Stimulated activated CD8-positive, alpha-beta memory T cell treated with anti-CD3 and anti-CD28 coated beads, Interleukin-15, amount 100 ng/mL, for 4 hours (primary cell): ENCODE measurements at places on chromosomes 13 and 19.

GRCh38 chr13:50280441-50280937 lies 265.2 kb downstream of the KCNRG start:
- no peak for DNase-seq

DNA sequence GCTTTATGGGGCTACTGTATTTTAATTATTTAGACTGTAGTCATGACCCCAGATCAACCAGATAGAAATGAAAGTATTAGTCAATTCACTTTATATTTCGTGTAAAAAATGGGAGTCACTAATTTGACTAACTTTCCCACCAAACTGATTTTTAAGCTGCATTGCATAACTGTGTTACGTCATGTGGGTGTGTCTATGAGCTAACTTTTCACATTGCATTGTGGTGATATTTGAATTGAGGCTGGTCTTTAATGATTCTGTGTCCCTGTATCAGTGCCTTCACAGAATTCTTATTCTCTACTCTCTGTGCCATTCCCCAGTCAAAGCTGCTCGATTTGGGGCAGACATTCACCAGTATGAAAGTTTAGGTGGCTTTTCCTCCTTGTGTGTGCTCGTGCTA lies 172.7 kb upstream of the MAB21L1 start:
- no peak for DNase-seq

DNA sequence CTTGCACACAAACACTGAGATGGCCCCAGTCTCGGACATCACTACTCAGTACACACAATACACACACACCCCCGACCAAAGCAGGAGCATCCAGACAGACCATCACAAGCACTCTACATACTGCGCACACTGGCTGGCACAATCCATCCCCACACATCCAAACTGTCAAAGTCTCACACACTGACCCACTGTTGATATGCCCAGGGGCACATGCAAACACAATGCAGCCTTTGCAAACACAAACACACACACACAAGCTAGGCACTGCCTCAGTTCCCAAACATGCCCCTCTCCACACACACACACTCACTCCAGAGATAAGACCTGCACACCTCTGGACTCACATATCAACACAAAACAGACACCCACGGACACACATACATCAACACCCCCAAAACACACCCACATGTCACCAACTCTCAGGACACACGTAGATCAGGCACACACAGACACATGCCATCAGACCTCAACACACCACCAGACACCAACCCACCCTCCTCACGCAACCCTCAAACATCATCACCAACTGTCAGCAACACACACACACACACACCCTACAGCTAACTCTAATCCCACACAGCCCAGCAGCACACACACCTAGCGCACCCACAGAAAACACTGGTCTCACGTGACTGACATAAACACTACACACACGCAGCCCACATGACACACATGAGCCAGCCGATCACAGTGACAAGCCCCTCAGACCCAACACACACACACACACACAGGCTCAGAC lies 1.9 kb downstream of the BBC3 start:
- no peak for DNase-seq

- DNase-seq = no peak
Measured at GRCh38 chr19:29446361-29446760, 79.4 kb upstream of the VSTM2B start.

DNA sequence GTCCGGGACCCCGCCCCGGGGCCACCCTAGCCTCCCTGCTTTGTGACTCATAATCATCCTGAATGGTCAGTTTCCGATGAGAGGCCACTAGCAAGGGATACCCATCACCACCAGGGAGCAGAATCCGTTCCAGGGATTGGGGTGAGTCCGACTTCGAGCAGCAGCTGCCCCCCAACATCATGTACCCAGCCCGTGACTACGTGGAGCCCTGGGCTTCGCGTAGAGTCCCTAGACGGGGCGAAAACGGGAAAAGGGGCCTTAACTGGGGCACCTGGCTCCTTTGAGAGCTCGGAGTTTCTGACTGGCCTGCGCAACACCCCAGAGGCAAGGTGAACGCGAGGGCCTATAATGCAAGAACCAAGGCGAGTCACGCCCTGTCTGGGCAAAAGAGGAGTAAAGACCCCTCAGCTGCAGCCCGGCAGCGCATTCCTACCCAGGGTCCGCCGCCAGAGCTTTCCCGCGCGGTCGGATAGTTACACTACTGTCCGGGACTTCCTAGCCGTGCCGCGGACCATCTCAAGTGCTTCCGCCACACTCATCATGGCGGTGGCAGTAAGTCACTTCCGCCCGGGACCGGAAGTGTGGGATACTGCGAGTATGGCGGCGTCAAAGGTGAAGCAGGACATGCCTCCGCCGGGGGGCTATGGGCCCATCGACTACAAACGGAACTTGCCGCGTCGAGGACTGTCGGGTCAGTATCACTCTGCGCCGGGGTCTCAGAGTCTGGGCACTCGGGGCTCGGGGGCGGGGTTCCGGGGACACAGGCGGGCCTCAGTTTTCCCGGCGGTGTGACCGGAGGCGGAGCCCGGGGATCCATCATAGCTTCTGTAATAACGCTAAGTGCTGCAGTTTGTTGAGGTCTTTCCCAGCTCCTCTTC lies at the start of gene NDUFA13:
Gene NDUFA13, plus strand, starts transcription at position 584 of the 878 bp plus-strand sequence. Its CDS starts 14 bp downstream, at position 598.
- peak; percentile 86 for DNase-seq

GRCh38 chr13:80399340-80400163 lies 58.6 kb upstream of the SPRY2 start:
- DNase-seq = no peak

GRCh38 chr13:45412274-45413049 lies 5.7 kb downstream of the SLC25A30 start:
- DNase-seq = no peak

GRCh38 chr19:49988433-49988832 lies 27.5 kb upstream of the SIGLEC11 start:
- no peak for DNase-seq

- no peak for DNase-seq
Measured at GRCh38 chr19:29520390-29520789, 5.4 kb upstream of the VSTM2B start.

GRCh38 chr13:110629735-110630134 lies 14.4 kb downstream of the NAXD start:
- no peak for DNase-seq

GRCh38 chr19:54882758-54883157 lies 8.7 kb downstream of the FCAR start:
- no peak for DNase-seq

- DNase-seq = no peak
Measured at GRCh38 chr13:73872397-73872796, 261.8 kb downstream of the KLF12 start.

- no peak for DNase-seq
Measured at GRCh38 chr13:27833206-27833605, 40.9 kb downstream of the GSX1 start.
